ENCODE measurements at places on chromosomes 3 and 15. TPM values are rescaled to one million over a fixed set of nuclear protein-coding genes. Genes with fewer than 3 reads are reported as not detected.

Gene STRIT1
- not detected for polyA plus RNA-seq

Gene UROC1
- not detected for polyA plus RNA-seq

Gene ADPRH
- 1.2 TPM for polyA plus RNA-seq

Gene AADACL2
- 0.12 TPM for polyA plus RNA-seq

Gene CILP
- 1.6 TPM for polyA plus RNA-seq

Gene GOLGA8R
- polyA plus RNA-seq: 1.1 TPM

Gene LRRIQ4
- not detected for polyA plus RNA-seq

Gene CD200
- polyA plus RNA-seq: 0.90 TPM

Gene ZBBX
- not detected for polyA plus RNA-seq

Gene CCDC54
- polyA plus RNA-seq: not detected

Gene STRC
- polyA plus RNA-seq: 0.11 TPM

Measured in esophagus (tissue), 2 donors.